Stimulated activated CD8-positive, alpha-beta memory T cell treated with anti-CD3 and anti-CD28 coated beads, Interleukin-7, amount 100 ng/mL, for 1 hour (primary cell): ENCODE measurements at places on chromosomes 5 and 9.

GRCh38 chr5:39755986-39756385, 331.2 kb upstream of the DAB2 start:
- DNase-seq: no peak

GRCh38 chr9:107707915-107708441, 218.4 kb upstream of the KLF4 start:
- no peak for DNase-seq

DNA sequence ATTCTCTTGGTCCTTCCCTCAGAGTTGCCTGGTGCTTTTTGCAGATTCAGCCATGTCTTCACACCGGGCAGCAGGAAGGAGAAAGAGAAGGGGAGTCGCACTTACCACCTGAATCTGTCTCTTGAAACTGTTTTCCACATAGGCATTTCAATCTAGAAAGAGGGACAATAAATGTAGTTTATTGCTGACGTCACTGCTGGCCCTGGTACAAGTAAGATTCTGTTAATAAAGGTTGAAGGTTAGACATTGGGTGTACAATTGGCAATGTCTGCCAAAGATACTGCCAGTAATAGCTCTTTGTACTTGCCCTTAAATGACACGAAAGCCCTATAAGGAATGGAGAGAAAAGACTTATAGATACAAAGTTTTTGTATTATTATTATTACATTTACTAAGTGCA, 72.8 kb downstream of the MEGF10 start:
- DNase-seq: no peak

DNA sequence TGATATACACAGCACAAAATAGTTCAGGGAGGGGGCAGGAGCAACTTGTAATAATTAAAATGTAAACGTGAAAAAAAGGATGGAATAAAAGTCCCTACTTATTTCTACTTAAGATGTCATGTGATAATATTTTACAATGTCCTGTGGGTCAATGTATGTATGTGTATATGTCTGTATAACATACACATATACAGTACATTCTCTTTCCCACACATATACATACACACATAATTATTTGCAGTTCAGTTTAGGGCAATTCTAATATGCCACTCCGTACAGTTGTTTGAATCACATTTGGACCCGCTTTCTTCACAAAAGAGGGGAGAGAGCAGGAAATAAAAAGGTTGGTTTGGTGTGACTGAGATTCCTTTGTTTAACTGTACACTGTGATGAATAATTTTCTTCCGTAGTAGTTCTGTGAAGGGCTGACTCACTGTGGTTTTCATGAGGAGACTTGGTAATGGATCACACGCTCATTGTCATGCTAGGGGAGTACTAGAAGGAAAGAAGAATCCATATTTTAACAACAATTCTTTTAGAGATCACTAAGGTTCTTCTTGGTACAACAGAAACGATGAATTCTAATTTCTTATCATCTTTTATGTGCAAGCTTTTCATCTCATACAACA, 26.2 kb upstream of the ACOT12 start:
- no peak for DNase-seq

DNA sequence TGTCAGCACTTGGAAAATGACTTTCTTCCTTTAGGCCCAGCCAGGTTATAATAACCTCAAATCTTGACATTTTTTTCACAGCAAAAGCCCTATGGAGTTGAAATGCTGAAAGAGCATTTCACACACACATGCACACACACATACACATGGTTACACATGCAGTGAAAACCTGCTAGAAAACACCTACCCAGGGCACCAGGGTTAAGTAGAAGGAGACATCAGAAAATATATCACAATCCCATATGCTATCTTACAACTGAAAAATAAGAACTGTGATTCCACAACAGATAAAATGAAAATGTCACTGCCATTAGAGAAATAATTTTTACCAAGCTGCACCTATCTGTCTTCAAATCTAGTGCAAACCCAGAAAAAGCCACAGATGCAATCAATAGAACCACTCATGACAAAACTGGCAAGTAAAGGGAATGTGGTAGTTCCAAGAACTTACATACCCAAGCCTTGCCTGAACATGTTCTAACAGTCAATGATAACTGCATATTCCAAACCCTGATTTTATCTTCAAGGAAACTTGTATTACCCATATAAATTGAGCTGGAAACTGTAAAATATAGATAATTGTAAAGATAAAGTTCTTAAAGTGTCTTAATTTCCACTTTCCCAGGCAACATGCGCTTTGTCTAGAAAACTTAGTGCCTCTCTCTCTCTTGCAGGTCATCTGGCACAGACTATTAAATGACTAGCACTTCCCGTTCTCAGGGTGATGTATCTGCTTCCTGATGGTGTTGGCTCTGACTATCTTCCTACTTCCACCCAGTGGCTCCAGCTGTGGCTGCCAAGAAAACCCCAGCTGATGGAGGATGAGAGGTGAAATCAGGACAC, 250.2 kb upstream of the PTGER4 start:
- no peak for DNase-seq

- no peak for DNase-seq
Measured at GRCh38 chr9:72305707-72306106, 59.3 kb downstream of the ZFAND5 start.

DNA sequence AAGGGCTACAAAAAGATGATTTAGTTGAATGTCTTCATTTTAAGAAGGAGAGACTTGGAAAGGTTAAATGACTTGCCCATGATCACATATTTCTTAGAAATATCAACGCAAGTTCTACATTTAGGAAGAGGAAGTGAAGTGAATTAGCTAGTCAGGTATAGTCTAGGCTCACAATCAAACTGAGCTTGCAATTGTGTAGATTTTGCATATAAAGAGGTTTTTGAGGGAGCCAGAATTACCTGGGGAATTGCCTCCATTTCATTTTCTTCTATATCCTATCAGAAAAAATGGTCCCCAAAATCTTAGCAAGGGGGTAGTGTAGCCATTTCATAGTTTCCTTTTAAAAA, 71.3 kb downstream of the MFAP3 start:
- no peak for DNase-seq

GRCh38 chr5:83911367-83911919, 190.8 kb upstream of the HAPLN1 start:
- DNase-seq: no peak

- DNase-seq: no peak
Measured at GRCh38 chr9:108383796-108384195, 472.0 kb downstream of the ACTL7B start.

- no peak for DNase-seq
Measured at GRCh38 chr9:18447131-18447530, 26.8 kb upstream of the ADAMTSL1 start.

DNA sequence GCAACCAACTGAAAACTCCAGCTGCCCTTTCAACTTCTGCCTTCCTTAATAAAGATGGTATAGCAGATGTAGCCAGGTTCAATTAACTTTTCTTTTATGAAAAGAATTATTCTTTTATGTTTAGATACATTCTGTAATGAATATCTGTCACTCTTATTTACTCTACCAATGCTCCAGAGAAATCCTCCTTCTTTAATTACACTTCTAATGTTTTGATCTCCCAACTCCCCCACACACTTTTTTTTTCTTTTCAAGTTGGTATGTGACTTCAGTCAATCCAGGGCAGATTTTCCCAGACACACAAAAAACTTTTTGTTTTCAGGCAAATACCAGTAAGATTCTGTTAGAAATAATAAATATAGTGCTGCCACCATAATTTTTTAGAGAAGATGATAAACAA, 1000.0 kb upstream of the DMAC1 start:
- DNase-seq: no peak

DNA sequence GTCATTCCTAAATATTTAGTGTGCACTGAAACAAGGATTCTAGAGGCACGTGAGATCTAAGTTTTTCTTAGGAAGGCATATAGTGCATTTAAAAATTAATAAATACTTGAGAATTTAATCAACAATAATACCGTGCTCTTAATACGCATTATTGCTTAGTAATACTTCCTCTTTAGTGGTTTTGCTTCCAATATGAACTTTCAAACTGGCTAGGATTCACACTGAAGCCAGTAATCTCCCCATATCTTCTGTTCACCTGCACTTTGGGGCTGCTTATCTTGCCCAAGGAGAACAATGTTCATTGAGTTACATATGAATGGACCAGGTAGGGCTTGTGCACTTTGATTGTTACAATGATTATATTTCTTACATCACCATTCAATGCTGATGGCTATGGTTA, 180.5 kb upstream of the RIOK2 start:
- DNase-seq: no peak

GRCh38 chr5:145562931-145563330, 272.2 kb downstream of the PRELID2 start:
- DNase-seq: no peak

DNA sequence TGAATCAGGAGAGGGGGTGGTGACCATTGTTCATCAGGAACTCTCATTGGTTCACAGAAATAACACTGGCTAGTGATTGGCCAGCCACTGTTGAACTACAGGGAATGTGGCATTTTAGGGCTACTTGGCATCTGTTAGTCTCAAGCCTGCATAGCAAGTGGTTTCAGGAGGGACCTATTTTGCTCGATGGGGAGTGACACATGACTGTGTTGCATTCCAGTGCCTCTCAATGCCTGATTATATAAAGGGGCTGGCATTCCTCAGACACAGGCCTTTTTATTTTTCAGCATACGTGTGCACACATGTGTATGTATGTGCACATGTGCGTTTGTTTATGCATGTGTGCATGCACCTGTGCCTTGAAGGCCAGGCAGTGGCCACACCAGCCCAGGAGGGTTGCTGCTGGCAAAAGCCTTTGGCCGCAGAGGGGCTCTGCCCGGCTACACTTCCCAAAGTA, 23.2 kb downstream of the FGD3 start:
- DNase-seq: no peak

DNA sequence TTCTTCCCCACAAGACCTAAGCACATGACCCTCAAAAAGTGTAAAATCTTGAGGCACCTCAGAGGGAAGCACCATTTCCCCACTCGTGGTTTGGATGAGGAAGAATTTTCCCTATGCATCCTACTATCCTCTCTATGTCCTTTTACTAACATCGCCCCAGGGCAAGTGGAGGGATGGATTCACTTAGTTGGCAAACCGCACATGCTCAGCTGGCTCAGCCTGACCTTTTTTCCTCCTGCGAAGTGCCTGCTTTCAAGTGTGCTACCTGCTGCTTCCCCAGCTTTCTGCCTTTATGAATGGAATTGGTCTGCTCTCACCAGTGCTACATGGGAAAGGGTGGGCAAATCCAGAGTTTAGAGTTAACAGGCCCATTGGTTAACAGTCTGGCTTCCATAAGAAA, 56.6 kb upstream of the IFNK start:
- DNase-seq: no peak

DNA sequence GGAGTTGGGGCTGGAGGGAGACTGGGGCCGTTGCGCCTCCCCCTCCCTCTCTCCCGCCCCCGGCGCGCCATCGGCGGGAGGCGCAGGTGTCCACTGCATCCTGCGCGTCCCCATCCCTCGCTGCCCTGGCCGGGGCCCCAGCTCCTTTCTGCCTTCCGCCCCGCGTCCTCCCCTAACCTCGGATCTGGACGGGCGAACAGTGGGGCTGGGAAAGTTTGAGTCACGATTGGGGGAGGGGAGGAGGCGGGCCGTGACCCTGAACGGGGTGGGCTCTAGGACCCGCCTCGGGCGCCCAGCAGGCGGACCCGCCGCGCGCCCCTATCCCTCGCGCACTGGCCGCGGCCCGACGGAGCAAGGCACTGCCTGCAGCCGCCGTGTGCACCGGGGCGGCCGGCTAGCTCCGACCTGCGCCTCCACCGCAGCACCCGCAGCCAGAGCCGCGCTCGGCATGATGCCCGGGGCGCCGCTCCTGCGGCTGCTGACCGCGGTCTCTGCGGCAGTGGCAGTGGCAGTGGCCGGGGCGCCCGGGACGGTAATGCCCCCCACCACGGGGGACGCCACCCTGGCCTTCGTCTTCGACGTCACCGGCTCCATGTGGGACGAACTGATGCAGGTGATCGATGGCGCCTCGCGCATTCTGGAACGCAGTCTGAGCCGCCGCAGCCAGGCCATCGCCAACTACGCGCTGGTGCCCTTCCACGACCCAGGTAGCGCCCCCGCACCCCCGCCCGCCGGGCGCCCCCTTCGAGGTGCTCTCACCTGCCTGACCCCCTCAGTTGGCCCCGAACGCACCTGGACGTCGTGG, at the start of gene HMCN2:
TSS of gene HMCN2 (plus strand) at position 330 of the 805 bp plus-strand sequence. CDS start at position 449, 119 bp downstream.
- no peak for DNase-seq

DNA sequence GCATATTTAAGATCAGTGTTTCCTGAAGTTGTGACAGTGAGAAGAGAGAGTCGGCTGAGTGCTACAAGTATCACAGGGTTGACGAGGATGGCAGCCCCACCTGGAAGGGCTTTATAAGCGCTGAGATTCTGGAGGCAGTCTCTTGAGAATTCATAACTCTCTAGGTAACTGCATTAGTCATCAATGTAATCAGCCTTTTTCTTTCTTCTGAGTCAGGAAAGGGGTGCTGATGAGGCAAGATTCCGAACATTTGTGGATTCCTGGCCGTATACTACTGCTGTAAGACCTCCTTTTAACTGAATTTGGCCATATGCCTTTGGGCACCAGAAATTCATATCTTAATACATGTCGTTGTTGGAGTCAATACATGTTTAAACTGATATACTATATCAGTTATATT, 6.6 kb upstream of the RNF20 start:
- DNase-seq: no peak

DNA sequence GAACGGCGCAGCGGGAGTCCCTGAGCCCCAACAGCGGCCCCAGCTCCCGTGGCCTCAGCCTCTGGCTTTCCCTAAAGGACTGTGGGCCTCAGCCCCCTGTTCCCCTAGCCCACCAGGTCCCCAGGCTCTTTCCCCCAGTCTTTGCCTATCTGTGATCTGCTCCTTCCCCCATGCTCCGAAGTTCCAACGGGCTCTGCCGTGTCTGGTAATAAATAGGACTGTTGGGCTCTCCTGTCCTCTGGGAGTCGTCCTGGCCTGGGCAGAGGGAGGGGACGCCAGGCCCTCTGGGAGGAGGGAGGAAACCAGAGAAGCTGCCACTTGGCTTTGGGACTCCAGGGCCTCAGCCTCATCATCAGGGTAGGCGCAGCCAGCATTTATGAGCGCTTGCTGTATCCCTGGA, 28.1 kb downstream of the ADGRD2 start:
- no peak for DNase-seq
